Fibroblast of lung (primary cell): ENCODE measurements at places on chromosomes 3 and 15. TPM values are rescaled to one million over a fixed set of nuclear protein-coding genes. Genes with fewer than 3 reads are reported as not detected.

- H3K27me3 ChIP-seq = no peaks in the 10 kb centered on the region
- no peaks in the 10 kb centered on the region for H3K36me3 ChIP-seq
- no peaks in the 10 kb centered on the region for H3K4me1 ChIP-seq
- no peak overlapping the region for H3K27ac ChIP-seq
- H3K4me3 ChIP-seq = no peak overlapping the region
- DNase-seq = peak; percentile 49
Observed at GRCh38 chr15:69265347-69265955, 33.3 kb upstream of the PAQR5 start.

- no peak overlapping the region for H3K4me3 ChIP-seq
- no peak for DNase-seq
- H3K27ac ChIP-seq = peak overlapping the region; percentile 32
- peaks cover 24% of the 10 kb centered on the region for H3K36me3 ChIP-seq
- H3K4me1 ChIP-seq = peaks cover 24% of the 10 kb centered on the region
Observed at GRCh38 chr15:40334541-40334940, 6.2 kb downstream of the CCDC9B start.

DNA sequence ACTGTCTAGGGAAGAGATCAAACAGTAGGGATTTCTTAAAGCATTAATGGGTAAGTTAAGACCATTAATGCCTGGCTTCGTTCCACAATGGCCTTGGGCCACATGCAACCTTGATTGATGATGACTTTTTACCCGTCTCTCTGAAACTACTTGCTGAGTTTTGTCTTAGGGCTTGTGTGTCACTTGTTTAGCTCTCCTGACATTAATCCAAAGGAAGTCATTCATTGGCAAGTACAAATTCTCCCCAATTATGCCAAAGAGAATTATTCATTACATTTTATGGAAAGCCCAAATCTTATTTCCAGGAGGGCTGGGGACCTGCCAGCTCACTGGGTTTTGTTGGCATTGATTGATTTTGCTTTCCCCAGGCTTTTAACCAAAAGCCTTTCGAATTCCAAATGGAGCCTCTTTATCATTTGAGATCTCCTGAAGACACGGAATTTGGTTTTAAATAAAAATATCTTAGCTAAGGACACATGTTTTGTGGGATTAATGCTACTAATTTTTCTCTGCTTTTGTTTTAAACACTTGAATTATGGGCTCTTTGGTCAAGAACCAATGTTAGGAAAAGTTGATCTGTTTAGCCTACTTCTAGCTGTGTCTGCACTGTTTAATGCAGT lies 40.7 kb downstream of the SERPINI1 start:
- H3K4me3 ChIP-seq = no peak overlapping the region
- H3K27me3 ChIP-seq = no peaks in the 10 kb centered on the region
- no peaks in the 10 kb centered on the region for H3K36me3 ChIP-seq
- DNase-seq = no peak
- H3K4me1 ChIP-seq = no peaks in the 10 kb centered on the region

DNA sequence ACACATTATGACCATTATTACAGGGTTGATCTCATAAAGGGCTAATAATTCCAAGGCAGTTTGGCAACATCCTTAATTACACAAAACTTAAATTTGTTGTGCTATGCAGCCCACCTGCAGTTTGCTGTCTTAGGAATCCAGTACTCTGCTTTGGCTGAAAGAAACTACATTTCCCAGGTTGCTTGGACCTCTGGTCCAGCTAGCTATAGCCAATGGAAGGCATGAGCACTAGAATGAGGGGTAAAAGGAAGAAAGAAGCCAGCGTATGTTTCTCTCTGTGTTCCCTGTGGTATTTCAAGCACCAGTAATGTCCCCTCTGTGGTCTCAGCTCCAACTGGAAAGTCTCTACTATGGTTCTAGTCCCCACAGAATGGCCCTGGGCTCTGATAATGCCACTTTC lies 84.3 kb upstream of the TSC22D2 start:
- peaks cover 5% of the 10 kb centered on the region for H3K4me1 ChIP-seq
- no peaks in the 10 kb centered on the region for H3K36me3 ChIP-seq
- no peak overlapping the region for H3K4me3 ChIP-seq
- H3K27ac ChIP-seq = no peak overlapping the region
- DNase-seq = no peak

Gene CSPG5
- total RNA-seq = under 0.01 and 0.17 TPM in 2 replicates

- no peaks in the 10 kb centered on the region for H3K4me1 ChIP-seq
- no peak overlapping the region for H3K4me3 ChIP-seq
- no peaks in the 10 kb centered on the region for H3K36me3 ChIP-seq
- H3K27me3 ChIP-seq = no peaks in the 10 kb centered on the region
Observed at GRCh38 chr3:78986416-78987101, 781.2 kb downstream of the ROBO1 start.

DNA sequence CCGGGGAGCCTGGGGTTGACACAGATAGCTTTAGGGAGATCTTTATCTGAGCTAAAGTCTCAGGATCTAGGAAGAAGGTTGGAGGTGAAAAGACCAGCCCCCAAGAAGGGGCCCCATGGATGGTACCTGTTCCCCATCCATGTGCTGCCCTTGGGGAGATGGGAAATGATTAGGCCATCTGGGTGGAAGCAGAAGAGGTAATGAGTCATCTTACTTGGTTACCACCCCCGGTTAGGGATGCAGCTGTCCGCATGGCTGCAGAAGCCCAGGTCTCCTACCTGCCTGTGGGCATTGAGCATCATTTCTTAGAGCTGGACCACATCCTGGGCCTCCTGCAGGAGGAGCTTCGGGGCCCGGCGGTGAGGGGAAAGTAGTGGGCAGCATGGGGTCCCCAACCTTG lies 3.1 kb upstream of the CPLX3 start:
- H3K36me3 ChIP-seq = no peaks in the 10 kb centered on the region
- no peak overlapping the region for H3K27ac ChIP-seq
- peaks cover 27% of the 10 kb centered on the region for H3K27me3 ChIP-seq

Gene SYNPR
- not detected in 2 replicates for total RNA-seq

DNA sequence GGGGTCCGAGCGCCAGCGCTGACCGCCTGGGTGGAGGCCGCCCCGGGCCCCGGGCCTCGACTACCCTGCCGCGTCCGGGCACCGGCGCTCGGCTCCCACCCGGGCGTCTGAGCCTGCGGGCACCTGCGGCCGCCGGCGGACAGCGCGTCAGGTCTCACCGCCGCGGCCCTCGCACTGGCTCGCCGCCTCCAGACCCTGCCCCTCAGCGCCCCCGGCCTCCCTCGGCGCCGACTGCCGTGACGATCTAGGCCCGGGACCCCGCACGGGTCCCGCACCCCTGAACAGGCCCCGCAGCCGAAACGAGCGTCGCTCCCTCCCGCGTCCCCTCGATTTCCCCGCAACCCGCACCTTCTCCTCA lies 297 bp downstream of the PRC1 start:
- H3K4me1 ChIP-seq = no peaks in the 10 kb centered on the region
- DNase-seq = peak; percentile 6
- peak overlapping the region; percentile 87 for H3K27ac ChIP-seq

DNA sequence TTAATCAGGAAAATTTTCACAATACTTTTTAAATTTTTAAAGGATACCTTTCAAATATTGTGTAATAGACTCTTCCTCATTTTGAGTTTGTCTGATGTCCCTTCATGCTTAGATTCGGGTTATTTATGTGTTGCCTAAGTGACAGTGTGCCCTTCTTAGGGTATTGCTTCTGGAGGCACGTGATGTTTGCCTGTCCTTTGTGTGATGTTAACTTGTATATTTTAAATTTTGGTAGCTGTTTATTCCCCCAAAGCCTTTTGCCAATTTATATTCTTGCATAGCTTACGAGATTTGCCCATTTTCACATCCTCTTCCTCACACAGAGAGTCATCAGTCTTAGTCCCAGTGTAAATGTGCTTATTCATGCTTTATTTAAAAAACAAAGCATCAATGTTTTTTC lies 433.1 kb downstream of the EPHB1 start:
- H3K4me1 ChIP-seq = no peaks in the 10 kb centered on the region
- no peaks in the 10 kb centered on the region for H3K27me3 ChIP-seq
- DNase-seq = no peak
- H3K36me3 ChIP-seq = no peaks in the 10 kb centered on the region
- no peak overlapping the region for H3K27ac ChIP-seq
- H3K4me3 ChIP-seq = no peak overlapping the region

DNA sequence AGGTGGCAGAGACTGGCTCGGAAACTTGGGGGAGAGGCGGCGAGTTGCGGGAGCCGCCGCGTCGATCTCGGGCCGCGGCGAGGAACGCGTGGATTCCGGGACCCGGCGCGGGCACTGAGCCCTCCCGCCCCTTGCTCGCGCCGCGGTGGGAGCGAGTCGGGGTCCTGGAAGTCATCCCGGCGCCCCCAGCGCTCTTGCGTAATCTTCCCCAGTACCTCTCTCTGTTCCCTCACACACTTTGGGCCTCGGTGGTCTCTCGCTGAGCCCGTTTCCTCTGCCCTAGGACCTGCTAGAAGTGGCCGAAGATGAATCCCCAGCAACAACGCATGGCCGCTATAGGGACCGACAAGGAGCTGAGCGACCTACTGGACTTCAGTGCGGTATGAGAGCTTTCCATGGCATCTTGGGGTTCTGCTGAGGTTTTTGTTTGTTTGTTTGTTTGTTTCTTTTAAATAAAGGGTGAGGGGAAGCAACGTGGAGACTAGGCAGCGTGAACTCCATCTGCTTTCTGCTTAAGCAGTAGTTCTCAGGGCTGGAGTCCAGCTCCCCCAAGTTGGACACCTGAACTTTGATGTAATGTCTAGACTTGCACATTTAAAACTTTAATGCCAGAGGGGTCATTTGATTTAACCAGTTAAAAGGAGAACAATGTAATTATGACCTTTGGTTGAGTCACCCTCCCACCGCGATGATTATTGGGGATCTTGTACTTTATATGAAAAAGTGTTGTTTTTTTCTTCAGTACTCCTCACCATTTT lies 1.3 kb downstream of the TCF12 start:
- DNase-seq = peak; percentile 76
- no peaks in the 10 kb centered on the region for H3K27me3 ChIP-seq
- peak overlapping the region; percentile 83 for H3K27ac ChIP-seq
- peak overlapping the region; percentile 91 for H3K4me3 ChIP-seq
- H3K4me1 ChIP-seq = peaks cover 10% of the 10 kb centered on the region

DNA sequence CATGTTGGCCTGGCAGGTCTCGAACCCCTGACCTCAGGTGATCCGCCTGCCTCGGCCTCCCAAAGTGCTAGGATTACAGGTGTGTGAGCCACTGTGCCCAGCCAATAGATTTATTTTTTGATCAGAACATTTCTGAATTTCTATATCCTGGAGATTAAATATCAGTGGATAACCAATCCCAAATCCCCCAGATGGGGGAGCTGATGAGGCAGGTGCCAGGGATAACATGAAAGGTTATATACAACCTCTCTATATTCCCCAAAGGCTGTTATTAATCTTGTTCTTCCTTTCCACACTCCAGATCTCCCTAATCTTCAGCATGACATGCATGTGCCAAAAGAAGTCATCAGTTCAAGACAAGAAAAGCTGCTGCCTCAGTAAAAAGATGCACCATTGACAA lies 112.3 kb downstream of the WDR76 start:
- H3K36me3 ChIP-seq = no peaks in the 10 kb centered on the region
- DNase-seq = peak; percentile 42
- no peak overlapping the region for H3K4me3 ChIP-seq
- peaks cover 5% of the 10 kb centered on the region for H3K4me1 ChIP-seq
- no peaks in the 10 kb centered on the region for H3K27me3 ChIP-seq

GRCh38 chr3:157166115-157166514 lies 6.2 kb upstream of the CCNL1 start:
- no peaks in the 10 kb centered on the region for H3K27me3 ChIP-seq
- no peaks in the 10 kb centered on the region for H3K4me1 ChIP-seq
- DNase-seq = no peak
- H3K27ac ChIP-seq = no peak overlapping the region
- H3K4me3 ChIP-seq = no peak overlapping the region

DNA sequence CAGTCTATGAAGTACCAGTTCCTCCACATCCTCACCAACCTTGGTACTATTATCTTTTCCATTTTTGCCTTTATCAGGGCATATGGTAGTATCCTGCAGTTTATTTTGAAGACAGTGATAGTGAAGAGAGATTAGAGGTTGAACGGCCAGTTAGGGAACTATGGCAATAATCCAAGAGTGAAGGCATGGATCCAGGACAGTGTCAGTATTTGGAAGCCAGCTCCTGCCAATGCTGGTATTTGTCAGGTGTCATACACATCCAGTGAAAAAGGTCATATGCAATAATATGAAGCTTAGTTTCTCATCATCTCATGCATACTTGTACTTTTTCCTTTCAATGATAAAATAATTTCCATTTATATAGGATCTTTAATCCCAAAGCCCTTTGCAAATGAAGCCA lies 56.8 kb upstream of the KCNMB2 start:
- H3K4me3 ChIP-seq = no peak overlapping the region
- no peaks in the 10 kb centered on the region for H3K36me3 ChIP-seq
- no peak overlapping the region for H3K27ac ChIP-seq
- H3K4me1 ChIP-seq = no peaks in the 10 kb centered on the region
- H3K27me3 ChIP-seq = no peaks in the 10 kb centered on the region

Gene FAM43A
- total RNA-seq = 7.2 and 8.8 TPM in 2 replicates

GRCh38 chr3:45191924-45192417 lies 34.1 kb downstream of the TMEM158 start:
- DNase-seq = no peak
- no peak overlapping the region for H3K27ac ChIP-seq
- H3K27me3 ChIP-seq = no peaks in the 10 kb centered on the region
- no peak overlapping the region for H3K4me3 ChIP-seq

GRCh38 chr3:17052363-17052762 lies 167.6 kb downstream of the PLCL2 start:
- DNase-seq = no peak
- no peak overlapping the region for H3K4me3 ChIP-seq
- peaks cover 3% of the 10 kb centered on the region for H3K4me1 ChIP-seq
- no peaks in the 10 kb centered on the region for H3K36me3 ChIP-seq
- H3K27me3 ChIP-seq = no peaks in the 10 kb centered on the region

- DNase-seq = no peak
- no peak overlapping the region for H3K4me3 ChIP-seq
- H3K4me1 ChIP-seq = peaks cover 2% of the 10 kb centered on the region
- H3K27ac ChIP-seq = no peak overlapping the region
- H3K27me3 ChIP-seq = no peaks in the 10 kb centered on the region
Observed at GRCh38 chr15:64930019-64930652, 18.4 kb downstream of the ANKDD1A start.

GRCh38 chr3:119700920-119701734 lies 1.7 kb upstream of the CFAP91 start:
- peaks cover 6% of the 10 kb centered on the region for H3K4me1 ChIP-seq
- peaks cover 7% of the 10 kb centered on the region for H3K27me3 ChIP-seq
- no peaks in the 10 kb centered on the region for H3K36me3 ChIP-seq

DNA sequence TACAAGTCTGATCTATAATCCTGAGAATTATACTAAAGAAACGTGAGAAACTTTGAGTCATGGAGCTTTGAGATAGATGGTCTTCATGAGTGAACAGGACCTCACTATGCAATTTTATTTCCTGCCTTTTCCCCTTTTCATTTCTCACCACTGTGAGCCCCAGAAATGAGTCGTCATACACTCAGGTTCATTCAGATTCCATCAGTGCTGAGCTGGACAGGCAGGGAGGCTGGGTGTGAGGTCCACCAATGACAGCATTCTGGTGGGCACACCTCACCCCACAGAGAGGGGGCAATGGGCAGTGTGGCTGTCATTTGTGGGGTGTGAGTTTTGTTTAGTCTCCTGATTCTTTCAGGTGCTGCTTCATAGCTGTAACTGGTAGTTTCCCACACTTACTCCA lies 16.9 kb downstream of the TIGIT start:
- no peak overlapping the region for H3K4me3 ChIP-seq
- no peak overlapping the region for H3K27ac ChIP-seq
- H3K4me1 ChIP-seq = no peaks in the 10 kb centered on the region
- no peaks in the 10 kb centered on the region for H3K27me3 ChIP-seq
- no peak for DNase-seq
